ENCODE measurements at places on chromosomes 11 and 22. TPM values are rescaled to one million over a fixed set of nuclear protein-coding genes. Genes with fewer than 3 reads are reported as not detected.

DRICH1 gene
- total RNA-seq, result not detected

IFITM10 gene
- total RNA-seq, result 0.33 TPM

PRR33 gene
- not detected for total RNA-seq

MUC2 gene
- not detected for total RNA-seq

P2RY2 gene
- 7.6 TPM for total RNA-seq

PATE2 gene
- 2.8 TPM for total RNA-seq

ANKRD49 gene
- total RNA-seq, result 18.4 TPM

EHD1 gene
- 31.2 TPM for total RNA-seq

DNA sequence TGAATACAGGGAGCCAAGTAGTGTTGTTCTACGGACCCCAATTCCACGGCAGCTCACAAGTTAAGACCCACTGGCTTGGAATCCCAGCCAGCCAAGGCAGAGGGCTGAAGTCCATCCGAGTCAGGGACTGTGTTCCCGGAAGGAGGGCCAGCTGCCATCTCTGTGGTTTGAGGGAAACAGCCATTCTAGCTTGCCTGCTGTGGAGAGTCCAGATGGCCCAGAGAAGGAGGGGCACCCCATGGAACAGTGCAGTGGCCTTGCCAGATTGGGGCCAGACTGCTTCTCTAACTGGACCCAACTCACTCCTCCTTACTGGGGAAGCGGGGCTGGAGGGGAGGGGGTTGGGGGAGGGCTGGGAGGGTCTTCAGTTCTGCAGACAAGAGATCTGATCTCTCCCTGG lies 156.4 kb downstream of the FAM181B start:
- no peak for DNase-seq
- no peaks in the 10 kb centered on the region for H3K36me3 ChIP-seq
- H3K27ac ChIP-seq, result no peak overlapping the region
- H3K27me3 ChIP-seq, result no peaks in the 10 kb centered on the region

DNA sequence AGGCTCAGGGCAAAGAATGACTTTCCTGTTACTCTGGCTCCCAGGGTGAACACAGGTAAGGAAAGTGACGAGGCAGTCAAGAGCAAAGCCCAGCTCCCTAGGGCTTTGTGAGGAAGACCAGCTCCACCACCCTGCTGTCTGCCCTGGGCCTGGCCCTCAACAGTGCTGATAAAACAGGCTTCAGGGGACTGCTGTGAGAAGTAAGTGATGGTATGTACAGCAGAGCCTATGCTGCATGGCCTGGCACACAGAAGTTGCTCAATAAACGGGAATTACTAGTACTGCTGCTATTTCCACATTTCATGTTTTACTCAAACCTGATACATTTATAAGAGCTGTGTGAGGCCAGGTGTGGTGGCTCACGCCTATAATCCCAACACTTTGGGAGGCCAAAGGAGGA lies 50.3 kb downstream of the MICAL3 start:
- H3K27me3 ChIP-seq, result no peaks in the 10 kb centered on the region
- H3K27ac ChIP-seq, result peak overlapping the region; percentile 29
- no peak for DNase-seq
- no peak overlapping the region for H3K4me3 ChIP-seq
- peaks cover 6% of the 10 kb centered on the region for H3K4me1 ChIP-seq
- no peaks in the 10 kb centered on the region for H3K36me3 ChIP-seq

DNA sequence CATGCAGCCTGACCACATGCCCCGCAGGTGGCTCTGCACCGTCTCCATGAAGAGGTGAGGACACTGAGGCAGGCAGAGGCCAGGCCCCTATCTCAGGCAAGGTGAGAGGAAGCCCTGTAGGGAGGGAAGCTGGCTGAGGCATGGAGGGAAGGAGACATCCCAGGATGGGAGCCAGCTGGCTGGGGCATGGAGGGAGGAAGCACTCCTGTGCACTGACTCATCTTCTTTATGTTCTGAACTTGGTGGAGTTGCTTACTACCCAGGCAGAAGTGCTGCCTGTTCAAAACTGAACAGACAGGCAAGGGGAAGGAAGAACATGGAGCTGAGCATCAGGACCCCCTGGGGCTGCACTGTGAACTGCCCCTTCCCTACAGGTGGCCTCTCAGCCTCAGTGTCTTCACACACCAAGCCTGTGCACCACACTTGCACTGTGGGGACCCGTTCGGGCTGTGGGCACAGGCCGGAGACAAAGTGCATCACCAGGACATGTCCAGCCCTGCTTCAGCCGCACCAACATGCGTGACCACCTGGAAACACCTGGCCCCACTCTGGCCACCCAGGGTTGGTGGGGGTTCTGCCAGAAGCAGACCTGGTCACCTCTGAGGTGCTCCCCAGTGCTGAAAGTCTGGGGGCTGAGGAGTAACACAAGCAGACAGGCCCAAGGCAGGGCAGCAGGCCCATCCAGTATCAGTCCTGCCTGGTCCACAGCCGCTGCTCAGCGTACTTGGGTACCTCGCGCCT lies 55.5 kb downstream of the DGCR2 start:
- H3K36me3 ChIP-seq, result no peaks in the 10 kb centered on the region
- H3K4me1 ChIP-seq, result no peaks in the 10 kb centered on the region
- no peak for DNase-seq
- H3K27me3 ChIP-seq, result no peaks in the 10 kb centered on the region

GRCh38 chr11:47950396-47950795 lies 30.0 kb upstream of the PTPRJ start:
- no peak overlapping the region for H3K4me3 ChIP-seq
- no peaks in the 10 kb centered on the region for H3K36me3 ChIP-seq
- no peaks in the 10 kb centered on the region for H3K27me3 ChIP-seq
- H3K27ac ChIP-seq, result no peak overlapping the region

GRCh38 chr11:50182486-50182885 lies 149.8 kb downstream of the OR4C45 start:
- no peak overlapping the region for H3K4me3 ChIP-seq
- DNase-seq, result no peak
- no peaks in the 10 kb centered on the region for H3K36me3 ChIP-seq
- no peak overlapping the region for H3K27ac ChIP-seq

GRCh38 chr11:93236741-93237675 lies 39.2 kb upstream of the SLC36A4 start:
- no peak overlapping the region for H3K4me3 ChIP-seq
- no peaks in the 10 kb centered on the region for H3K36me3 ChIP-seq
- DNase-seq, result no peak
- no peak overlapping the region for H3K27ac ChIP-seq

DNA sequence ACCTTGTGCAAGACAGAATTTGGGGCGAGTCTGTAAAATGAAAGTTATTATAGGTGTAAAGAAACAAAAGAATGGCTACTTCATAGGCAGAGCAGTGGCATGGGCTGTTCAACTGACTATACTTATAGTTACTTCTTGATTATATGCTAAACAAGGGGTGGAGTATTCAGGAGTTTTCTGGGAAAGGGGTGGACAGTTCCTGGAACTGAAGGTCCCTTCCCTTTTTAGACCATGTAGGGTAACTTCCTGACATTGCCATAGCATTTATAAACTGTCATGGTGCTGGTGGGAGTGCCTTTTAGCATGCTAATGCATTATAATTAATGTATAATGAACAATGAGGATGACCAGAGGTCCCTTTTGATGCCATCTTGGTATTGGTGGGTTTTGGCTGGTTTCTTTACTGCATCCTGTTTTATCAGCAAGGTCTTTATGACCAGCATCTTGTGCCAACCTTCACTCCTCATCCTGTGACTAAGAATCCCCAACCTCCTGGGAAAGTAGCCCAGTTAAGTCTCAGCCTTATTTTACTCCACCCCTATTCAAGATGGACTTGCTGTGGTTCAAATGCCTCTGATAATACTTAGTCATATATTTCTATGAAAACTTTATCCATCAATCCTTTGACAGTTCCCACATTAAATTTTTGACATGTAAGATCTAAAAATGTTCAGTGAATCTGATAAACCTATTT lies 118.6 kb downstream of the ARHGAP42 start:
- DNase-seq, result no peak
- no peak overlapping the region for H3K27ac ChIP-seq

DNA sequence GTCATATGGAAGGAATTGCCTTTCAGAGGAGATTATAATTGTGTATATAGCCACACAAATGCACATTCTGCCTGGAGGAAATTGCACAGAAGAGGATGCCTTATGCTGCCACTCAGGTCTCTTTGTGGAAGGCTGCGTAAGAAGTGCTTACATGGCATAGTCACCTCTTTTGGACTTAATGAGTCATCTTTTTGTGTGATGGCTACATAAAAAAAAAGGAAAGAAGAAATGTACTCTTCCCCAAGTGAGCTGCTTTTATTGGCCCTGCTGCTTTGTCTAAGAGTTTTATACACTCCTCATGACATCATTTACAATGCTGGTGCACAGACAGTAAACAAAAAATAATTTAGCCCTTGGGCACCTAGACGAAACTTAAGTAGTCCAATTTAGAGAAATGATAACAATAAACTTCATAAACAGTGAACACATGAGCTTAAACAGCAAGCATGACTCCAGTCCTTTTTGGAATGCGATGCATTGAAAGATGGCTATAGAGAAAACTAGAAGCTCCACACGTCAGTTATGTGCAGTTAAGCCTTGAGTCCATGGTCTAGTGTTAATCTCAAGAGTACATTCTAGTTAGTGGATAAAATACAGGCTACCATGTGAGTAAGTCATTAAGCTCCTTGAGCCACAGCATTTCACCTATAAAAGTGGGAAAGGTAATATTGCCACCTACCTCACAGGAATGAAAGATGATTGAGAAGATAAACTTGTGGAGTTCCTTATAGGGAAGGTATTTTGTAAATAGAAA lies 12.0 kb downstream of the CSTPP1 start:
- H3K36me3 ChIP-seq, result no peaks in the 10 kb centered on the region
- no peak overlapping the region for H3K4me3 ChIP-seq
- H3K4me1 ChIP-seq, result no peaks in the 10 kb centered on the region
- DNase-seq, result no peak
- peak overlapping the region; percentile 2 for H3K27ac ChIP-seq
- H3K27me3 ChIP-seq, result no peaks in the 10 kb centered on the region

- H3K4me1 ChIP-seq, result no peaks in the 10 kb centered on the region
- no peak overlapping the region for H3K27ac ChIP-seq
- no peak overlapping the region for H3K4me3 ChIP-seq
- DNase-seq, result no peak
- peaks cover 3% of the 10 kb centered on the region for H3K36me3 ChIP-seq
Measured at GRCh38 chr22:41344189-41344788, 37.5 kb upstream of the TEF start.

DNA sequence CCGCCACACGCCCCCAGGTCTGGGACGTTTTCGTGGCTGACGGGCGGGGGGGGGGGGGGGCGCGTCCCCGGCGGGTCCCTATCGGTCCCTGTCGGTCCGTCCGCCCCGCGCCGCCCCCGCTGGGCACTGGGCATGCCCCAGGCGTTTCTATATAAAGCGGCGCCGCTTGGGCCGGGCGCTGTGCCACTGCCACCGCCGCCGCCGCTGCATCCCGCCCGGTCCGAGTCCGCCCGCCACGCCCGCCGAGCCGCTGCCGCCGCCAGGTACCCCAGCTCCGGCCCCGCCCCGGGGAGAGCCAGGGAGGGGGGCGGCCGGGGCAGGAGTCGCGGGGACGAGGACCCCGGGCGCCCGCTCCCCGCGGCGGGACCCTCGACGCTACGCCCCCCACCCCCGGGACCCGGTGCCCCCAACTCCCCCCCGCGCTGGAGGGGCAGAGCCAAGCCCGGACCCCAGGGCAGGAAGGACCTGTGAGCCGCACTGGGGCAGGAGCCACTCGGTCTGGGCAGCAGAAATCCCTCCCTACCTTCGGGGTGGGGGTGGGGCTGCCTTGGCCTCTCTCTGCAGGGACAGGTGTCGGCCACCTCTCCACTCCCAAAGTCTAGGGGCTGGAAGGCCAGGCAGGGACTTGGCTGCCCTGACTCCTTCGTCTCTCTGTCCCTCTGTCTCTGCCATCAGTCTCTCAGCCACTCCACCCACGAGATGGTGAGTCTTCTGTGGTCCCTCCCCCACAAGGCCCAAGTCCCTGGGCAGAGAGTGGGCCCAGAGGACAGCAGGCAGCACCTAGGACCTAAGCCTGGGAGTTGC lies at the start of gene CARNS1:
Gene CARNS1, plus strand, starts transcription at position 178 of the 804 bp plus-strand sequence. Its CDS starts 522 bp downstream, at position 700.
- no peaks in the 10 kb centered on the region for H3K36me3 ChIP-seq
- H3K4me1 ChIP-seq, result peaks cover 13% of the 10 kb centered on the region
- peaks cover 13% of the 10 kb centered on the region for H3K27me3 ChIP-seq
- H3K4me3 ChIP-seq, result peak within 1 kb of the TSS; percentile 45
- DNase-seq, result no peak
- H3K27ac ChIP-seq, result peak within 1 kb of the TSS; percentile 68
